A549 treated with DMSO at 1 μM for 4 hours (cell line): ENCODE measurements at places on chromosomes 16 and 17. TPM values are rescaled to one million over a fixed set of nuclear protein-coding genes. Genes with fewer than 3 reads are reported as not detected.

PRSS8 gene
- total RNA-seq, result 0.18 to 0.35 TPM (median 0.26 TPM) in 5 replicates

TBC1D28 gene
- not detected in 5 replicates for total RNA-seq

SAMD14 gene
- total RNA-seq, result 0.24 to 0.51 TPM (median 0.38 TPM) in 5 replicates

HOXB4 gene
- total RNA-seq, result 0.08 to 0.18 TPM (median 0.16 TPM) in 5 replicates

ACSM2B gene
- not detected in 5 replicates for total RNA-seq
